ENCODE measurements at places on chromosomes 6 and 20. TPM values are rescaled to one million over a fixed set of nuclear protein-coding genes. Genes with fewer than 3 reads are reported as not detected.

- no peak for DNase-seq
Measured at GRCh38 chr6:118783931-118784550, 109.9 kb upstream of the ASF1A start.

- no peak for DNase-seq
Measured at GRCh38 chr6:36875250-36875633, 639 bp upstream of the PPIL1 start.

- DNase-seq = no peak
Measured at GRCh38 chr6:113690281-113691259, 166.6 kb upstream of the MARCKS start.

DNA sequence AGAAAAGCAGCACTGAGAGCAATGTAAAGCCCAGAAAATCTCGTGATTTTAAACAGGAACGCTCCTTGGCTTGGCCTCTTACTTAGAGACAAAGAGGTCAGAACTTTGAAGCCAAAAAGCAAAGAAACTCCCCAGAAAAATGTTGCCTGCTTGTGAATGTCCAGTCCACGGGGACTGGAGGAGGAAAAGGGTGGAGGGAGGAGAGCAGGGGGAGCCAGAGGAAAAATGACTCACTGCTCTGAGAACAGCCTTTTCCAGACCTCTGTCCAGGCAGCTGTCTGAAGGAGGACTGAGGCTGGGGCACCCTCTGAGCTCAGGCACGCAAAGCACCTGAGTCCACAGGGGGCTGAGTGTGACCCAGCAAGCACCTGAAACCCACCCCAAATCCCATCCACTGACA is 64.7 kb downstream of the TRAM2 start:
- no peak for DNase-seq

DNA sequence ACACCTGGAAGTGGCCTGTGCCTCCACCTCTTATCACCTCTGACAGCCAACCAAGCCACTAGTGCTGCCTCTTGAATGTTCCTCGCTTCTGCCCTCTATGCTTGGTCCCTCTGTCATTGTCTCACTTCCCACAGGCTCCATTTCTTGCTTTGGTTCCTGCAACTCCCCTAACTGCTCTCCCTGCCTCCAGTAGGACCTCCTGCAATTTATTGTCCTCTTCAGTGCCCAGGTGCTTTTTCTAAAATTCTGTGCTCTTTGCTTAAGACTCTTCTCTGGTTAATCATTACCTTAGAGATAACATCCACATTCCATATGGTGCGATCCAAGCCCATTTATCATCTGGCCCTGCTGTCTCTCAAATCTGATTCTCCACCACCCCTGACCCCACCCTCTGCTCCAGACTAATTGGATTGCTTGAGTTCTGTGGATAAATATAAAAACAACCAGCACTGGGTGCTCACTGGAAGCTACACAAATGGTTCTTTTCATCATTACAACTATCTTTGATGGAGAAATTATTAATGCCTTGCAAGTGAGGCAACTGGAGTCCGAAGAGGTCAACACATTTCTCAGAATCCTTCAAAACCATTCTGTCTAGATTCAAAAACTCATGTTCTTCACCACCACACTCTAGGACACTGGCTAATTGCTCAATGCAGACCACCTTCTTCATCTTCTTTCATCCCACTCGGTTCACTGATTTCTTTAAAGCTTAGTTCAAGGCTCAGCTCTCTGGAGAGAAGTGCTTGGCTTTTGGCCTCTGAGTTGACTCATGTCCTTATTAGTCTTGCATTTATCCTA is 47.2 kb downstream of the FOXA2 start:
- DNase-seq = no peak

DNA sequence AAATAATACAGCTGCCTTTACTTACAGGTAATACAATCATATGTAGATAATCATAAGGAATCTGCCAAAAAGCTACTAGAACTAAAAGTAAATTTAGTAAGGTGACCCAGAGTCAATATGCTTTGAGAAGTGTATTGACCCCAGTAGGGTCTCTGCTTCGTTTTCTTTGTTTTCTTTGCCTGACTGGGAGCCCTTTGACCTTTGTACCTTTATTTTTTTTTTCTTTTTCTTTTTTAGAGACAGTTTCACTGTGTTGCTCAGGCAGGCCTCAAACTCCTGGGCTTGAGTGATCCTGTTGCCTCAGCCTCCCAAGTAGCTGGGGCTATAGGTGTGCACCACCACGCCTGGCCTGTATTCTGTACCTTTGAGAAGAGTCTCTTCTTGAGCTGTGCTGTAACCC is 17.9 kb downstream of the RAB5IF start:
- no peak for DNase-seq

GRCh38 chr20:61621852-61622251 is 369.8 kb downstream of the CDH4 start:
- no peak for DNase-seq

DNA sequence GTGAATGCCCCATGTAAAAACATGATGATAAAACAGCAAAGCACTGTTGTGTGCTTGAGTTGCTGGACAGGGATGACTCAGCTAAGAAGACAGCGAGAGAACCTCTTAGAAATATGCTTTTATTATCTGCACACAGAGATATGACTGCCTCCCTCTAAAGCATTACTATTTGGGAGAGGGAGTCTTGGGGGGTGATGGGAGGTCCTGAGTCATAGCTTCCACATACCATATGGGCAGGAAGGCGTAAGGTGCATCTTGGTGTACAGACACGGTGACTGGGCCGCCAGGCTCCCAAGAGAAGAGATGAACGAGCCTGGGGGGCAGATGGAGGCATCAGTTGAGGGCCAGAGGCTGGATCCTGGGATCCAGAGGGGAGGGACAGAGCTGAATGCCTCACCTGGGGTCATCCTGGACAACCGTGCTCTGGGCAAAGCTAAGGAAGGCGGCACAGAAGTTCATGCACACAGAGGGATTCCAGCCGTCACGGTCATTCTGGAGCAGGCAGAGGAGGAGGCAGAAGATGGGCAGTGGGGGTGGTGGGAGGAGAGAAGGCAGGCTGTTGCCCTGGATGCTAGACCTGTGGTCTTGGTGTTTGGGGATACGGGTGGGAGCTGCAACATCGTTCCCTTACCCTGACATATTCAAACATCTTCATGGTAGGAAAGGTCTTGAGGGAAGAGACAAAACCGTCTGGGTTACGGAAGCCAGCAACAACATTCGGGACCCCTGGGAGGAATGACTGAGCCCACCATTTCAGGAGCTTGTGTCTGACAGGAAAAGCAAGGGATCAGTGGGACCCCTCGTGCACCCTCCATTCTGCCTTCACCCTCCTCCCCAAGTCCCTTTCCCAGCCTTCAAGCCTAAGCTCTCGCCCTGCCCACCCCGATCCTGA is 2.0 kb downstream of the DXO start:
- DNase-seq = no peak

Gene ATG5
- total RNA-seq = 28.2 TPM

Gene ZNF165
- total RNA-seq = 35.7 TPM

Gene TLDC2
- not detected for total RNA-seq

Gene SLC13A3
- total RNA-seq = not detected

Gene CDSN
- total RNA-seq = not detected

Measured in activated naive CD4-positive, alpha-beta T cell treated with anti-CD3 and anti-CD28 coated beads, Interleukin-2, amount 50 U/mL, for 72 hours (primary cell).